ENCODE measurements at places on chromosomes 4 and X.

DNA sequence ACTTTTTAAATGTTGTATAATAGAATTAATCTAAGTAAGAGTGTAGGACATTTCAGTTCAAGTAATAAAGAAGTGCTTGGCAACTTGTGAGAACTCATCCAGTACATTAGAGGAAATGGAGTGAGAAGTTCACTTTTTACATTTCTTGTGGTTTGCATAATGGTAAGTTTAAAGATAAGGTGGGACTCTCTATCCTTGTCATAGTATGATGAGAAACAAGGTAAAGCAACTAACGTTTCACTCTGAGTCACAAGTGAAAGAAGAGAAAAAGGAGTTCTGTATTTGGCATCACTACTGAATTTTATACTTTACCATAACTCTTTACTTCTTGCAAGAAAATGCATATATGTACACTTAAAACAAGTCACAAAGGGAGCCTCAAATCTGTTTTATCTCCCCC is 219.4 kb downstream of the SLC4A4 start:
- DNase-seq, result no peak

DNA sequence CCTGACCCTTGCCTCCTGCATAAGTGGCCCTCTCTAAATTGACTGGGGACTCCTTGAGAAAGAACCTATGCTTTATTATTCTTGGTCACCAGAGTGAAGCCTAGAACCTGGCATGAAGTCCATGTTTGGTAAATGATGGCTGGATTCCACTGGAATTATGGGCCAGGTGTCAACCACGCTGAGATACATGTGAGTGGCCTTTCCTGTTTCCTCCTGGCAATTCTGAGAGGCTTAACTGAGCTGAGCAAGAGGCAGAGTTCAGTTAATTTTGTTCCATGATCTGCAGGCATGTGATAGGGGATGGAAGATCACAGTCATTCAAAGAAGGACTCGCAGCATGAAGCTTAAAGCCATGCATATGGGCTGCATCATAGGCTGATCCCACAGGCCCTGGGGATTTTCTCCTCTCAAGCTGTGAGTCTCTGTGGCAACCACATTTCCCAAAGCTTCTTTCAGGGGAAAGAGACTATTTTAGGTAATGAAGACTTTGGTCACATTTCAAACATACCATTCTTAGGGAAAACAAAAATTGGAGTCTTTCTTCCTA is 69.4 kb upstream of the CLNK start:
- no peak for DNase-seq

- DNase-seq, result no peak
These were observed 246.0 kb upstream of the ARSJ start for GRCh38 chr4:114225436-114225835.

- DNase-seq, result no peak
These were observed 32.4 kb downstream of the FGFRL1 start for GRCh38 chr4:1043651-1044468.

GRCh38 chr4:48909697-48910096 is 3.1 kb upstream of the OCIAD2 start:
- no peak for DNase-seq

DNA sequence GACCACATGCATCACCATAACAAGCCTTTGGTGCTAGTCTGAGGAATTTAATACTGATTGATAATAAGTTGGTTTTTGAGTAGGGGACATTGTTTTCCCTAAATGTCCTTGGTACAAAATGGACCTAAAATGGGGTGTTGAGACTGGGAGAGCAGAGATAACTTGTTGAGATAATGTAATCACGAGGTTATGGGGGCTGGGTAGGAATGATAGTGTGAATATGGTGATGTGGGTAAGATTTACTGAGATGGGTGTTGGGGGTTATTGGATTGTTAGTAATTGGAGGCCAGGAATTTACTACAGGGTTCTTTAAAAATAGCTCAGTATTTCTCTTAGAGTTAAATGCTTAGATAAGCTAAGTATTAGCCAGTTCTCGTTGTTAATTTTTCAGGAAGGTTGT is 3.9 kb downstream of the BMP2K start:
- DNase-seq, result no peak

DNA sequence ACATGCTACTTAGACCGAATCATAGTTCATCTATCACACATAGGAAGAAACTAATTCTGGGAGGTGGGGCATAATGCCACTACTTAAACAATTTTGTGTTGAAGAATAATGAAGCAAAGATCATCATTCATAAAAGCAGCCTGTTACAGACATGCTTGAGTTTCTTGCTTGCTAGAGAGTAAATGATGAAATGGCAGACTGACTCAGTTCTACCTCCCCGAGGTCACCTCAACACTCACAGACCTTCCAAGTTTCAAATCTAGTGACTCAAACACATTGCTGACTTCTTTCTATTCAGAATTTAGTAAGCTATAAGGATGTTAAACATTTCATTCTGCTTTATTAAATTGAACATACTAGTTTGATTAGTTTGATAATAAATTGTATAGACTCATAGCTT is 636.5 kb upstream of the FRG1 start:
- DNase-seq, result no peak

DNA sequence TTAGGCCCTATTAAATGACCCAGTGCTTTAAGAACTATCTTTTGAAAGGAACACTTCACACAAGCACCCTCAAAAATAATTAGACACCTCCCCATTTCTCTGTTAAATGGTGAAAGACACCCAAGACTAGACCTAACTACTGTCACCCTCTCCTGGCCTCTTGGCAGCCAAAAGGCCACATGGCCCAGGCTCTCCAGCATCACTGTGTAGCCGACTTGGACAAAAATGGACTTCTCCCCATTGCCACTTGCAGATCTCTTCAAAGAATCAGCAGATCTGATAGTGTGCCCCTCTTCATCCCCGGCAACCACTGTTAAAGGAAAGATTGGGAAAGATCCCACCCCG is 2.0 kb downstream of the MID1IP1 start:
- DNase-seq, result no peak

GRCh38 chr4:3250956-3251690 is 2.2 kb downstream of the MSANTD1 start:
- no peak for DNase-seq

- no peak for DNase-seq
These were observed 68.4 kb upstream of the BMPR1B start for GRCh38 chr4:94689155-94689860.
